Hippocampal formation (tissue), 2 donors: ENCODE measurements at places on chromosomes 11 and 22.

- no peak for DNase-seq
Observed at GRCh38 chr11:1859004-1859403, 6.1 kb downstream of the LSP1 start.

DNA sequence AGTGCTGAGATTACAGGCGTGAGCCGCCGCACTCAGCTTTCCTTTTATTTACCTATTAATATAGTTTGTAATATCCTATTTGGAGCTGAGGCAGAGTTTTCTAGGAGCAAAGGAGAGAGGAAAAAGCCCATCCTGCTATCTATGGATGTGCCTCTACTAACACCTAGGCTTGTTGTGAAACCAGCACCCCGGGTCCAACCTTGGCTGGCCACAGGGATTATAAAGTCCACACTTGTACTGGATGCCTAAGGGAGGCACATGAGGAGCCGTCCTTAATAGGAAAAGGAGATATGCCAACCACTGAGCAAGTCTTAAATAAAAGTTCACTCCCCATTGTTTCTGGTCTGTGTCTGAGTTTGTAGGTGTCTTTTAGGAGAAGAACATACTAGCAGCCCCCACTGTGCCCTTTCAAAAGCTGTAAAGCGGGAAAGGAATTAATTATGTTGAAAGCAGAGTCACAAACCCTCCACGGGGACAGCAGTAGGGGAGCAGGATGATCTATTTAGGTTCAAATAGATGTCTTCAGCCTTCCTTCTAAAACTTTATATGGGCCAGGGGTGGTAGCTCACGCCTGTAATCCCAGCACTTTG, 29.3 kb downstream of the RRP7A start:
- DNase-seq: no peak

DNA sequence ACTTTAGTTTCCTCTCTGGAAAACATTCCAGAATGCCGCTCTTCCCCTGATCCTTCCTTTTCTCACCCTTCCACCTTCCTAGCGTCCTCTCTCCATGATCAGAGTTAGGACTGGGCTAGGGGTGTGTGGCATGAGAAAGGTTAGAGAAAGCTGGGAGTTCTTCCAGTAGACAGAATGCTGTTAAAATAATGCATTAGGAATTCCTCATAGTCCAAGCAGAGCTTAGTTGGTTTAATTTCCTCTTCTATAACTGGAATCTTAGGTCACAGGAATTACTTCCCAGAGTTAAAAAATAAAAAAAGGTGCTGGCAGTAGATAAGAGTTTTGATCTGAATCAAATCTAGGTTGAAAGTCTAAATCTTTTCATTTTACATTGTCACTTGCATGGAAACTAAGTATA, 37.2 kb upstream of the ADORA2A start:
- no peak for DNase-seq

GRCh38 chr22:21710156-21710555, 25.4 kb downstream of the YPEL1 start:
- DNase-seq: no peak

DNA sequence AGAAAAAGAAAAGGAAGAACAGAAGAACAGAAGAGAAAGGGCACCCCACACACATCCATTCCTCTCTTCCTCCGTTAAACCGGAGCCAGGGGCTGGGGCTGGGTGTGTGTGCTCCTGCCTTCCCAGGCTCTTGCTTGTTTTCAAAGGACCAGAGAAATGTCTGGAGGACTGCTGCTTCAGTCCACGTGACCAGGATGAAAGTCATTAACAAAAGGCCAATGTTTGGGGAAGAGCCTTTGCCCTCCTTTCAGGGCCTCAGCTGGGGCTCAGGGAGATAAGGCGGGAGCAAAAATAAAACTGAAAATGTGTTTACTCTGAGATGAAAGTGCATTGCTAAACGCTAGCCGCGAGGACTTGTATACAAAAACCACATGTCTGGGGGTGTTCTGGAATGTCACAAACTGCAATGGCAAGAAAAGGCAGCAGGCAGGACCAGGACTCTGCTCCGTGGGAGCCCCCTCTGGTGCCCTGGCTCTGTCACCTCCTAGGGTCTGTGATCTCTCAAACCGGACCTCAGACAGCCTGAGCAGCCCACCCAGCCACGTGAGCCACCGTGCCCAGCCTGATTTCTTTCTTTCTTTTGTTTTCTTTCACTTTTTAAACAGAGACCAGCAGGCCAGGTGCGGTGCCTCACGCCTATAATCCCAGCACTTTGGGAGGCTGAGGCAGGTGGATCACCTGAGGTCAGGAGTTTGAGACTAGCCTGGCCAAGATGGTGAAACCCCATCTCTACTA, 31.6 kb upstream of the MYH9 start:
- peak; percentile 20 for DNase-seq
